IMR-90 (cell line): ENCODE measurements at places on chromosomes 5 and 9.

- no peak for DNase-seq
These were observed 42.1 kb downstream of the FAF2 start for GRCh38 chr5:176490301-176490700.

GRCh38 chr5:42566652-42567295 lies 143.5 kb downstream of the GHR start:
- no peak for DNase-seq

GRCh38 chr5:130424341-130424740 lies 520.1 kb downstream of the CHSY3 start:
- no peak for DNase-seq

GRCh38 chr5:149831492-149831891 lies 101.4 kb downstream of the PPARGC1B start:
- DNase-seq = peak; percentile 37

GRCh38 chr9:126295082-126295477 lies 31.5 kb upstream of the MVB12B start:
- DNase-seq = no peak

GRCh38 chr9:131734165-131734610 lies 5.7 kb downstream of the RAPGEF1 start:
- no peak for DNase-seq
